ENCODE measurements at places on chromosomes 13 and 19.

DNA sequence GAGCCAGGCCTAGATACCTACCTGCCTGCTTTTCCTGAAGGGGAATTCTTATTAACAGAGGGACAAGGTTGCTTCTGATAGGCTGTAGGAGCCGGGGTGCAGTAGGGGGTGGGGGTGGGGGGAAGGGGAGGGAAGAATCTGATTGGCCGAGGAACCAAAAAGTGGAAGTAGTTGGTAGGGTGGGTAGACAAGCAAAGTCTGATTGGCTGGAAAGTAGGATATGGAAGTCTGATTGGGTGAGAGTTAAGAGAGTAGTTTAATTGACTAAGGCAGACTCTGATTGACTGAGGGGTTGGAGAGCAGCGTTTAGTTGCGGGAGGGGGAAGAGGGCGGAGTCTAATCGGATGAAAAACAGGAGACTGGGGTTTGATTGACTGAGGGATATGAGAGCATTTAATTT is 9.4 kb upstream of the CYP4F22 start:
- no peak for DNase-seq

DNA sequence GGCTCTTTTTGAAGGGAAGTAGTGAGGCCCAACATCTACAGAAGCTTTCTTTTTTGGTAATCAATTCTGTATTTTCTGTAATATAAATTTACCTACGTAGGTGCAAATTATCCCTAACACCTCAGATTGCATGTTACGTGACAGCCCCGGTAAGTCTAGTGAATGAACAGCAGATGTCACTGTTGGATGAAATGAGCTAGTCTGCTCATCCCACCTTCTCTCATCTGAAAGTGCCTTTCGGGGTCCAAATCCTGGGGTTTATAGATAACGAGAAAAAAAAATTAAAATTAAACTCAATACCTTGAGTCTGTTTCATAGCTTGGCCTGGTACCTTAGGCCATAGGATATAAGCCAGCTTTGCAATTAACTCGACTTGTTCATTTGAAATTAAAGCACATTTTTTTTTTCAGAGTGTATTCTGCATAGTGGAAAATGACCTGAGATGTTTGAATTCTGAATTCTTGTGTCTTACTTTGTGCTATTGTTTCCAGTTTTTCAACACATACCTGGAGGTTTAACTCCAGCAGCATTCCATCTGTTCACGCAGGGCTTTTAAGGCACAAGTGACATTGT is 548.2 kb downstream of the GPC5 start:
- DNase-seq: peak; percentile 68

- DNase-seq: no peak
Observed at GRCh38 chr19:15340086-15340485, 7.7 kb upstream of the BRD4 start.

- DNase-seq: no peak
Observed at GRCh38 chr13:79812070-79812850, 331.3 kb downstream of the NDFIP2 start.

GRCh38 chr13:47650209-47650608 is 350.9 kb downstream of the SUCLA2 start:
- no peak for DNase-seq

DNA sequence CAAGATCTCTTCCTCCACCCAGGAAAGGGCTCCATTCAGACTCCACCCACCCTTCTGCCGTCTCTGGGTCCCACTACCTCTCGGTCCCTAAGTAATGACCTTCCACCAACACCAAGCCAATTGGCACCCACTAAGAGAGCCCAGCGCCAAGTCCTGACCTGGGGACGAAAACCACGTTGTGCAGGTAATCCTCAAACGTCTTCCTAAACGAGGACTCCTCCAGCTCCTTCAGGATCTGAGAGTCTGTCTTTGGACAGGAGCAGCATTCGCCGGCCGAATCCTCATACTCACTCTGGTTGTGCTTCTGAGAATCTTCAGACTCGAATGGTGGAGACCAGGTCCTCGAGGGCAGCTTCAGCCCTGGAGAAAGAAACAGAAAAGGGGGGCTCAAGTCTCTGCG is 83.1 kb downstream of the ZNF557 start:
- DNase-seq: no peak

DNA sequence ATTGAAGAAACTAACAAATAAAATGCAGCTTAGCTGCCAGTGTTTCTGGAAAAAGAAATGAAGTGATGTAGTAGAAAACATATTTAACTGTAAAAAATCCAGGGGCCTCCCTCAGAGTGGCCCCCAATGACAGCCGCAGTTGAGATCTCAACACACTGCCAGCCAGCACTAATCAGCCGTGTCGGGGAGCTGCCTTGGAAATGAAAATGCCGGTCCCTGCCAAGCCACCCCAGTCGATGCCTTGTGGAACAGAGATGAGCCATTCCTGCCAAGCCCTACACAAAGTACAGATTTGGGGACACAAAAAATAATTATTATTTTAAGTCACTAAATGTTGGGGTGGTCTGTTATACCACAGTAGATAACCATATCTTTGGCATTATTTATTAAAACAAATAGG is 1342.4 kb downstream of the EFNB2 start:
- DNase-seq: no peak

- DNase-seq: no peak
Observed at GRCh38 chr19:2670217-2670616, 32.3 kb downstream of the GNG7 start.

GRCh38 chr19:13808856-13809255 is 13.6 kb downstream of the ZSWIM4 start:
- DNase-seq: no peak

DNA sequence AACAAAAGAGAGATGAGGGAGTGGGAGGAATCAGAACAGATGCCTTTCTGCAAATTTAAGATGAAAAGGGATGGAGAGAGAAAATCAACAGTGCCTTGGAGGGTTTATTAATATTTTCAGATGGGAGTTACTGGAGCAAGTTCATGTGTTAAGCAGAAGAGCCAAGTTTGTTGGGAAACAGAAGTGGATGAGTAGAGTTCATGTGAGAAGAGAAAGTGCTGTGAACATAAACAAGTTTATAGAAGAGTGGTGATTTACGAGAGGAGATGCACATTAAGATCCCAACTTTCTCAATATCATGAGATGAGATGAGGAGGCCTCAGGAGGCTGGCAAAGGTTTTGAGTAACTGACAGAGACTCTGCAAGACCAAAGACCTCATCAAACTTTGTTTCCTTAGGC is 274.1 kb upstream of the HTR2A start:
- DNase-seq: no peak

- no peak for DNase-seq
Observed at GRCh38 chr19:6297202-6297601, 17.4 kb upstream of the MLLT1 start.

GRCh38 chr19:13804830-13805683 is 9.8 kb downstream of the ZSWIM4 start:
- no peak for DNase-seq

GRCh38 chr19:32372726-32373517 is 27.5 kb downstream of the ZNF507 start:
- no peak for DNase-seq

DNA sequence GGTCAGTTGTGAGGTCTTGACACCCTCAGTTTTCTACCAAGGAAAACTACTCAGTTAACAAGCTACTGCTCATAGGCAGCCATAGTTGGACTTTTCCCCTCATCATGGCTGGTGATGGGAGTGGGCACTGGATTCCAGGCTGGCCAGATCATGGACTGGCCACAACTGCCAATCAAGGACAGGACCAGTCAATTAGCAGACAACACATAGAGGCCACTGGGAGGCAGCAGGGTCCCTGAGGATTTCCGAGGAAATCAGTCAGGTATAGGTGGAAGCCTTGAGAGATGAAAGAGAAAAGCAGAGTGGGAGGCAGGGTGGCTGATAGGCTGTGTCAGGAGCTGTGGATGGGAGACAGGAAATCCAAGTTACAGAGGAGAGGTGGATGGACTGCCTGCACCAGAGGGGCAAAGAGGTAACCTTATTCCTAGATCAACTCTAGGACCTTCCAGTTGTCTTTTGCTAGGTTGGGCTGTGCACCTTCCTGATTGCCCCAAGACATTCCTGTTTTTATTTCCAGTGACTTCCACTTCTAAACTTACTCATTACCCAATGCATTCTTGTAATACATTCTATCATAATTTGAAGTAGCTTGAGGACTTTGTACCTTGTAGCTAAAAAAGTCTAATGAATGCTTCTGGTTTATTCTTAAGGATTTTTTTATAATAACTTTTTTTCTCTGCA is 361.8 kb downstream of the KCNRG start:
- DNase-seq: peak; percentile 58

DNA sequence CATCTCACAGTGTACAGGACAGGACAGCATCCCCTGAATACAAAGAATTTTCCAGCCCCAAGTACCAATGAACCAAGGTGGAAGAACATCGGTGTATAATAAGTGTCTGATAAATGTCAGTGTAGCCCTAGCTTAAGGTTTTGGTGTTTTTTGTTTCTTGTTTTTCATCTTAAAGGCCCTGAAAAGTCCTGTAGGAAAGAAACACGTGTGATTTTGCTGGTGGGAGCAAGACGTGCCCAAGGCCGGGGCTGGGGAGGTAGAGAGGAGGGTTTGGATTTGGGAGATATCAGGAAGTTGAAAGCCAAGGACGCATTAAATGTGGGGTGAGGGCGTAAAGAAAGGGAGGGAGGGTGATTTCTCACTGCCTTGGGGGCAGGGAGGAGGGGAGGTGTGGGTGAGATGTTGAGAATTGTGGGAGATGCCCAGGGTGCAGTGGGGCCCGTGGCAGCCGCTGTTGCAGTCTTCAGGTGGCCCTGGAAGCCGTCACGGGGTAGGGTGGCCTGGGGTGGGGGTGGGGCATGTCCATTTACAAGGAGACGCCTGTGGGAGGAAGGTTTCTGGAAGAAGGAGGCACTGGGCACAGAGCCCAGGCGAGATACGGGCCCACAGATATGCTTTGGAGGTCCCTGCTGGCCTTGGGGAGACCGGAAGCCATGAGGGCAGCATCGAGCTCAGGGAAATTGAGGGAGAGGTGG is 6.7 kb downstream of the CAMSAP3 start:
- DNase-seq: no peak

- peak; percentile 51 for DNase-seq
Observed at GRCh38 chr19:34364830-34365462, at the start of gene GPI. Gene GPI, plus strand, starts transcription at chr19:34365196. Its CDS starts 71 bp downstream, at chr19:34365267.

GRCh38 chr19:40862785-40863184 is 12.5 kb upstream of the CYP2A6 start:
- DNase-seq: no peak

DNA sequence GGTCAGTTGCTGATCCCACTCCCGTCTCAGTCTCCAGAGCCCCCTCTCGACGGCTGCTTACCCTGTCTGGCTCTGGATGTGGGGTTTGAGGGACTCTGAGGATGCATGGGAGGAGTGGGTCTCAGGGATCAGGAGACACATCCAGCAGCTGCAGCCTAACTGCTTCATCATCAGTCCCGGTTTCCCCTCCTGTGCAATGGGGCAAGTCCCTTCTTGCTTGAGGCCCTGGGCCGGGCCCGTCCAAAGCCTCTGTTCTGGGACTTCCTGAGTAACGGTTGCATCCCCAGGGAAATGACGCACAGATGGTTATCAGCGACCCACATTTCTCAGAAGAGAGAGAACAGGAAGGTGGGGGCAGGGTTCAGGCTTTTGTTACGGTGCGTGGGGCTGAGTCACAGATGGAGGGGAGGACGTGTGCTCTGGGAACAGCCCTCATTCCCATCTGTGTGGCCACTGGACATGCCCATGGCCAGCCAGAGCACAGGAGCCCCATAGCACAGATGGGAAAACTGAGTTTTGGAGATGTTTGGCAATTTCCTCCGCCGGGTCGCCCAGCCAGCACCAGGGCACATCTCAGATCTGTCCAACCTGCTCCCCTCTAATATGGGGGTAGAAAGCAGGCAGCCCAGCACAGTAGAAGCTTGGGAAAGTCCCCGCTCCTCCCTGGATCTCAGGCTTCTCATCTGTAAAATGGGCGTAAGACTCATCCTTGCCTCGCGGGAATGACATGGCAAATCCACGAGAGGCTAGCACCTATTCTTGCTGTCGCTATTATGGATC is 19.3 kb downstream of the GNA15 start:
- DNase-seq: no peak

GRCh38 chr13:20465218-20465879 is 60.3 kb downstream of the CRYL1 start:
- DNase-seq: no peak

- DNase-seq: no peak
Observed at GRCh38 chr13:39527961-39528660, 74.9 kb downstream of the LHFPL6 start.

- DNase-seq: no peak
Observed at GRCh38 chr13:32211813-32212212, 103.3 kb downstream of the ZAR1L start.

DNA sequence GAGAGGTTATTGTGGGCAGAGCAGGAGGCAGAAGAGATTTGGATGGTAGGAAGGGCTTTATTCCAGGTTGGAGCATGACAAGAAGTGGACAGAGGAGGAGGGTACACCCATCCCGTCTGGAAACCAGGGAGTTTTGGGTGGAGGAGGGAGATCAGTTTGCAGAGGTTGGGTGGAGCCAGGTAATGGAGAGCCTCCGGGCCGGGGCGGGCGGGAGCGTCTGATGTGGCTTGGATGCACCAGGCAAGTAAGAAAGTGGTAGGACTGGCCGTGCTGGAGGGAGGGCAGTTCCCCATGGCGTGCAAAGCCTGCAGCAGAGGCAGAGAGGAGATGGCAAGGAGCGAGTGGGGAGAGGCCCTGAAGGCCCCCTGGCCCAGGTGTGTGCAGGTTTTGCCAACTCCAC is 10.9 kb downstream of the IGFLR1 start:
- no peak for DNase-seq

GRCh38 chr13:84255226-84255797 is 373.0 kb upstream of the SLITRK1 start:
- no peak for DNase-seq

- no peak for DNase-seq
Observed at GRCh38 chr13:72983085-72983768, 75.6 kb upstream of the KLF5 start.

GRCh38 chr13:30585748-30586262 is 31.9 kb upstream of the USPL1 start:
- no peak for DNase-seq

Data from WERI-Rb-1 (cell line).